Kidney glomerular epithelial cell (primary cell): ENCODE measurements at places on chromosomes 7 and 10.

GRCh38 chr10:71033396-71033980 lies 145.1 kb upstream of the PCBD1 start:
- DNase-seq, result no peak

GRCh38 chr10:72045586-72045985 lies 42.8 kb downstream of the SPOCK2 start:
- no peak for DNase-seq

DNA sequence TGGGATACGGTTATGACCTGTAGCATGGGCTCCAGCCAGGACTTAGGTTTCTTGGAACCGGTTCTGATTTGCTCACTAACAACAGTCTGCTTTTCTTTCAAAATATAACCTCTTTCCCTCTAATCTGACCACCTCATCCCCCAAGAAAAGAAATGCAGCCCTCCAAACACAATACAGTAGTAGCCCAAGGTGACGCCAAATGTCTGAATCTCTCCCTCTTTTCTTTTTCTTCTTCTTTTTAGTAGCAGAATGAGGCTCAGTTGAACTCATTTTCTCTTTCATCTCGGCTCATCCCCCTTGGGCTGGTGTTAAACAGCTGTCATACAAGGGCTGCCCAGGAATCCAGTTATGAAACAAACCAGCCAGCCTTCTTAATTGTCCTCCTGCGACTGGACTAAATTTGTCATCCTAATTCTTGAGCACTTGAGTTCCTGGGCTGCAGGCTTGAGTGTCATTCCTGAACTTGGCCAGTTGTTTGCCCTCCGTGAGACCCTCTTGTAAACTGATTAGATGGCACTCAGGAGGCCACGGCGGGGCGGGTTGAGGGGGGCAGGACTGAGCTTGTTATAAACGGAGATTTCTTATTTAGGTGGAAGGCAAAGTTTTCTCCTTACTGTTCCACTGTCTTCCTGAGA lies 94.8 kb downstream of the SORCS3 start:
- no peak for DNase-seq

DNA sequence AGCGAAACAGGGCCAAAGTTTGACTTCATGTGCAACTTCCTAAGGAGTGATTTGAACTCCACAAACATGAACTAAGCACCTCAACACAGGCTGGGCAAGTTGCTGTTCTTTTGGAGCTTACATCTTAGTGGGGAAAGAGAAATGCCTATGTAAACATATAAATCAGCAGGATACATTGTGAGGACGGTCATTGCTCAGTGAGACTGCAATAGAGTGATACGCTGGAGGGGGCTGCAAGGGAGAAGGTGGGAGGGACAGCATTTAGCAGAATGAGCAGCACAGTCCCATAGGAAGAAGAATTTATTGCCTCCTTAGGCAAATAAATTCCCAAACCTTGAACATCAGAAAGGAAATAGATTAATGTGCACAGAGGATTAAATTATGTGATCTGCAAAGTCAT lies 90.0 kb downstream of the EGFR start:
- no peak for DNase-seq
